GM13977 (cell line): ENCODE measurements at places on chromosomes 16 and 17.

- DNase-seq, result no peak
Measured at GRCh38 chr17:20010099-20010863, 1.1 kb downstream of the SPECC1 start.

DNA sequence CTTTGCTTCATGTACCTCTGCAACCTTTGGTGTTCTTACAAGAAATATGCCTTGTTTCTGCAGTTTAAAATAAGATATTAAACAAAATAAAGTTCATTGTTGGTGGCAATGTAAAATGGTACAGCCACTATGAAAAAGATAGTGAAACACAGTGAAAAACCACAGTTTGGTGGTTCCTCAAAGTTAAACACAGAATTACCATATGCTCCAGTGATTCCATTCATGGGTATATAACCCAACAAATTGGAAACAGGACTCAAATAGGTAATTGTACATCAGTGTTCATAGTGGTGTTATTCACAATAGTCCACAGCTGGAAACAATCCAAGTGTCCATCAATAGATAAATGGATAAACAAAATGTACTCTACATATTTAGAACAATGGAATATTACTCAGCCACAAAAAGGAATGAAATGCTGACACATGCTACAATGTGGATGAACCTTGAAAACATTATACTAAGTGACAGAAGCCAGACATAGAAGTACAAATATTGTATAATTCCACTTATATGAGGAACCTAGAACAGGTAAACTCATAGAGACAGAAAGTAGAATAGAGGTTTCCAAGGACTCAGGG lies 49.2 kb downstream of the CUEDC1 start:
- DNase-seq, result no peak

GRCh38 chr16:52074133-52074532 lies 472.8 kb downstream of the TOX3 start:
- no peak for DNase-seq

GRCh38 chr16:27226976-27227705 lies 23.8 kb downstream of the KDM8 start:
- DNase-seq, result no peak

- DNase-seq, result peak; percentile 61
Measured at GRCh38 chr17:9644910-9645751, at the start of gene USP43. Gene USP43 (plus strand): TSS chr17:9645517. CDS start chr17:9645633, 116 bp downstream.

GRCh38 chr17:15090533-15090932 lies 174.6 kb downstream of the PMP22 start:
- DNase-seq, result no peak

DNA sequence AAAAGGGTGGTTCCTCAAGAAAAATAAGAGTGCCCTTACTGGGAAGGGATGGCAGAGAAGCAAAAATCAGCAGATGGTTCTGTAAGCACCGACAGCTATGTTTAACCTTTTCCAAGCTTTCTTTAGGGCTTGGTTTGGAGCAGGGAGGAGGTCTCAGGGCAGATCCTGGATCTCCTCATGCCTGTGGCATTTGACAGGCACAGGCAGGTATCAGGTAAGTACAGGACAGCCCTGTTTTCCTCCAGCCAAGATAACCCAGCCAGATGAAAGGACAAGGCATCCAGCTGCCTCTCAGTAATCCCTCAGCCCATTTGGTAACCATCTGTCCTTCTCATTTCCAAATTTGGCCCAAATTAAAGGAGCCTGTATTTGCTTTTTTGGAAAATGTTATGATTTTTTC lies 141.5 kb downstream of the TOX3 start:
- DNase-seq, result no peak

- no peak for DNase-seq
Measured at GRCh38 chr17:2445638-2446037, 44.8 kb upstream of the MNT start.

- DNase-seq, result no peak
Measured at GRCh38 chr16:24890746-24891145, 45.0 kb downstream of the SLC5A11 start.

- DNase-seq, result peak; percentile 100
Measured at GRCh38 chr17:44968225-44969143, at the start of gene C1QL1. Gene C1QL1 (minus strand): TSS chr17:44968303. CDS start chr17:44968048, 255 bp downstream.

- no peak for DNase-seq
Measured at GRCh38 chr16:49923411-49923810, 67.5 kb upstream of the ZNF423 start.

DNA sequence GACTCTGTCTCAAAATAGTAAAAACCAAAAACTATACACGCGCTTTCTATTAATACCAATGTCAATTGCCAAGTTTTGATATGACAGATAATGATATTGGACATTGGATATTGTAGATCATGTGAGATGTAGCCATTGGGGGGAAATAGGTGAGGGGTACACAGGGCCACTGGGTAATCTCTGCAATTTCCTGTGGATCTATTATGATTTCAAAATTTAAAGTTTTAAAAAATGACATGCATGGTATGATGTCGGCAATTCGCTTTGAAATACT lies 266.0 kb downstream of the PARN start:
- no peak for DNase-seq

GRCh38 chr16:12519986-12520385 lies 283.7 kb downstream of the CPPED1 start:
- no peak for DNase-seq

DNA sequence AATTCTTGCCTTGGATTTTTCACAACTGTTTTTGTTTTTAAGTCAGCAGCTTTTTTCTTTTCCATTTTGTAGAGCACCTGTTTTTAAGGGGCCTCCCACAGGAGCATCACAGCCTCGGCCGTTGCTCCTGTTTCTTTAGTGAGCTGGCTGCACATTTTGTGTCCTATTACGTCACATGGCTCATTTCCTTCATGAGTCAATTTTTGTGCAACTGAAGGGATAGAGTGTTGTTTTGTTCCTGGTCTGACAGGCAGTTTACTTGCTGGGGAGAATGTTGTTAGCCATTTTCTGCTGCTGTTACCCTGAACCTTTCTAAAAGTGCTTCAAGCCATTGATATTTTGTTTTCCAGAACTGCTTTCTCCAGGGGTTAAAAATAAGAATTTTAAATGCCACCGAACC lies 45.0 kb upstream of the CRISPLD2 start:
- DNase-seq, result no peak

- DNase-seq, result no peak
Measured at GRCh38 chr17:601244-601925, 113.3 kb downstream of the VPS53 start.

DNA sequence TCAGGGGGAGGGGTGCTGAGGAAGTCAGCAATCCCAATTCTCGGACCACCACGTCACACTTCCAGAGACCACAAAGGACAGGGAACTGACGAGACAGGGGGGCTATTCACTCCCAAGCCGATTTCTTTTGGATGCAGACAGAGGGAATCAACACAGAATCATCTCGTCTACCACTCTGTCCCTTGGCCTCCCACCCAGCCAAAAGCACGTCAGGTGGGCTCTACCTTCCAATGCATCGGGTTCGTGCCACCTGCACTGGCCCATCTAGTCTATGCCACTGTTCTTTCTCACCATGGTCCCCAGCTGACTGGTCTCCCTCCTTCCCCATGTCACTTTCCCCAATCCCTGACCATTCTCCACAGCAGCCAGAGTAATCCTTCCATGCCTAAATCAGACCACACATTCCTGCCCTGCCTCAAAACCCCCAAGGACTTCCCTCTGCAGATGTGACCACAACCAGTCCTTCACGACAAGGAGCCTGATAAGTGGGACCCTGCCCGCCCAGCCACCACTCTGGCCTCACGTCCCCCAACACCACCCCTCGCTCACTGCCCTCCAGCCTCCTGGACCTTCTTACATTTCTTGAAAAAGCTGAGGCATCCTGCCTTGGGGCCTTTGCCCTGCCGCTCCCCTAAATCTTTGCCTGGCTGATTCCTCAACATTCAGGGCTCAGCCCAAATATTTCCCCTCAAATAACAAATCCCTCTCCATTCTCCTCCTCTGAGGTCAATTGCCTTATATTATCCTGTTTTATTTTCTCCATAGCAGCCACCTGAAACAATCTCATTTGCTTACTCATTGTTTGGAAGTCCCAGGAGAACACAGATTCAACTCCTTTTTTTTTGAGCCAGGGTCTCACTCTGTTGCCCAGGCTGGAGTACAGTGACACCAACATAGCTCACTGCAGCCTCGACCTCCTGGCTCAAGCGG lies 70.4 kb downstream of the IL21R start:
- DNase-seq, result no peak

DNA sequence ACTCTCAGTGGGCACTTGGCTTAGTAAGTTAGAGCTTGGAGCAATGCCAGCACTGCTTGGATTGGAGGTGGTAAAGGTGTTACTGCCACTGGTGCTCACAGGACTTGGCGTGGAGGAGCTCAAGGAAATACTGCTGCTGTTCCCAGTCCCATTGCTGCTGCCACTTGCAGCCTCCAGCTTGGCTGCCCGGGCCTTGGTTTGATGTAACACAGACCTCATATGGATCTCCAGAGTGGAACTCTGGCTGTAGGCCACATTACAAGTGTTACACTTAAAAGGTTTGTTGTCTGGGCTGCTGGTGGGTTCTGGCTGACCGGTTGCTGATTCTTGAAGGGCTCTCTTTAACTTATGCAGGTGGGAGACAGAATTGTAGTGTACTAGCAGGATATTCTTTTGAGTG lies 250.3 kb downstream of the ZFHX3 start:
- no peak for DNase-seq

DNA sequence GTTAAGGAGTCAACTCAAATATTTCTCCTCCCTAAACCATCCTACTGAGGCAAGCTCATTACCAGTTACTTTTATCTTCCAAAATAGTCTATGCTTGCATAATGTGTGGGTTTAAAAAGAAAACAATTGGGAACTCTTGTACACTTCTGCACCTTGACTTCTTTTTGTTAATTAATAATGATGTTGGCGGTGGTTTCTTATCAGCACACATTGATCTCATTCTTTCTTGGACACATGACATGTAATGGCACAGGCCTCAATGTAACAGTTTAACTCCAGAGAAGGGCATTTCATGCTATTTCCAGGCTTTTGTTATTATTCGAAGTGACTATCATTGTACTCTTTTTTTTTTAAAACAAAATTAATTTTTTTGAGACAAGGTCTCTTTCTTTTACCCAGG lies 7.8 kb downstream of the PLCG2 start:
- no peak for DNase-seq

DNA sequence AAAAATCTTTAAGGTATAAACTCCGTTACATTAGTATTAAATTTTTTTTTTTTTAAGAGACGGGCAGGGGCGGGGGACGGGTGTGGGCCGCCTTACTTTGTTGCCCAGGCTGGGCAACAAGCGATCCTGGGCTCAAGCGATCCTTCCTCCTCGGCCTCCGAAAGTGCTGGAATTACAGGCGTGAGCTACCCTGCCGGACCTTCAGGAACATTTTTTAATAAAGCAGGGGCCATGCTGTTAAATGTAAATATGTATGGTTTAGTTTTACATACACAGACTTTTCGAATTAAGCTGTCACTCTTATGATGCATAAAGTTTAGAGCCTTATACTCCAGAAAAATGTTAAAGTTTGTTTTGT lies 2.4 kb downstream of the PPM1D start:
- no peak for DNase-seq

DNA sequence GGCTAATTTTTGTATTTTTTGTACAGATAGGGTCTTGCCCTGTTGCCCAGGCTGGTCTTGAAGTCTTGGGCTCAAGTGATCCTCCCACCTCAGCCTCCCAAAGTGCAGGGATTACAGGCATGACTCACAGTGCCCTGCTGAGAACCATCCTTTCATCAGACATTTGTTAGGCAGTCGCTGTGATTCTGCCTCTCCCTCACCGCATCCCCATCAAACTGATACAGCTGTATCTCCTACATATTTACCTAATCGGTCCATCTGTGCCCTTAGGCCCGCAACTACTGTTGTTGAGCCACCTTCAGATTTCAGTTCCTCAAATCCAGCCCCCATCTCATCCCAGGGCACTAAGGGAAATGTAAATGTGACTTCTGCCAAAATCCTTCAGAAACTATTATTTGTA lies 2.0 kb upstream of the SLC43A2 start:
- no peak for DNase-seq

DNA sequence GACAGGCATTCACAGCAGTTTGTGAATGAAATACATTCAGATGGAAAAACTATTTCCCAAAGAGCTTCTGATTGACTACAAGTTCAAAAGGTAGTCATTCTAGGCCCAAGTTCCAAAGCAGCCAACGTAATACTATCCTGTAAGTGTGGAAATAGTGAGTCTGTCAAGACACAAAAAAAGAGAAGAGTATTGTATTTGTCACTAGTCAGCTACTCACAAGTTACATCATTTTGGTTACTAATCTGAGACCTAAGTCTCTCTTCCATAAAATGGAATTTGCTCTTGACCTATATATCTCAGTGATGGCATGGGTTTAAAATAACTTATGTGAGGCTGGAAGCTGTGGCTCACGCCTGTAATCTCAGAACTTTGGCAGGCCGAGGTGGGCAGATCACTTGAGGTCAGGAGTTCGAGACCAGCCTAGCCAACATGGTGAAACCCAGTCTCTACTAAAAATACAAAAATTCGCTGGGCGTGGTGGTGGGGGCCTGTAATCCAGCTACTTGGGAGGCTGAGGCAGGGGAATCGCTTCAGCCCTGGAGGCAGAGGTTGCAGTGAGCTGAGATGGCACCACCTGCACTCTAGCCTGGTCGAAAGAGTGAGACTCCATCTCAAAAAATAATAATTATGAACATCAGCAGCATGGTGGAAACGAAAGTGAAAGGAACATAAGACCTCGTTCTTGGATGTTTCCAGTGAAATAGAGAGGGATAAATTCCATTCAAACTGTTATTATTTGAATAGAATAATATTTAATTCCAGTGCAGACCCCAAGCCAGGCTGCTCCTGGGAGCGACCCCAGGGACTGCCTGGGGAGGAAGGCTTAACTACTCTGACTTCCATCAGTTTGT lies 2.9 kb downstream of the CMC2 start:
- no peak for DNase-seq
